ENCODE measurements at places on chromosomes 13 and 19. TPM values are rescaled to one million over a fixed set of nuclear protein-coding genes. Genes with fewer than 3 reads are reported as not detected.

DNA sequence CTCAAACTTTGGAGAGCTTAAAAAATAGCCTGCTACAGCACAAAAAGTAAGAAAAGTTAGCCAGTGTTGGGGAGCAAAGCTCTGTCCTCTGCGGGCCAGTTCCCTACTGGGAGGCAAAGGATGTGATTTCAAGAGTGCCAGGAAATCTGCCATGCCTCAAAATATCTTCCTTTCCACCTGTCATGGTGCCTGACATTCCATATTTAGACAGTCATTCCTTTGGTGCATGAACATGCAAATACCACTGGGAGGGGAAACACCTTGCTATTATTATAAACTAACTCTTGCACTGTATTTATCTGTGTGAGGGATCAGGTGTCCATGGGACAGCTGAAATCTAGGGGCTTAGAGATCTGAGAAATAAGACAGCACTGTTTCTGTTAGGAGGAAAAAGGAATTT, 10.3 kb downstream of the FREM2 start:
- no peak for DNase-seq

GRCh38 chr19:29665215-29665825, at the start of gene PLEKHF1:
PLEKHF1 (plus strand) TSS chr19:29665461; CDS start chr19:29673840, 8,379 bp downstream.
- DNase-seq: peak; percentile 71

DNA sequence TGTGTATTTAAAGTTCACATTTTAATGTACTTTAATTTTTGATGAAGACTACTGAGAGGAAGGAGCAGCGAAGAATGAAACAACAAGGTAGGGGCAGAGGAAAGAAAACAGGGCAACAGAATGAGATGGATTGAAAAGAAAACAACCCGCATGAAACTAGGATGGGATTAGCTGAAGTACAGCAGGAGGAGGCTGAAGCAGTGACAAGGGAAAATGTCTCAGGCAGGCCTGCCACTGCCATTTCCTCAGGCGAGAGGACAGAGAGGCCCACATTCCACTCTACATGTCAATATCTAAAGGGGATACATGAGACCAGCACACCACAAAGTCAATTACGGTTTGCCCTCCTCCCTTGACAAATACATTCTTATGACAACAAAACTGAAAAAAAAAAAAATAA, 1703.2 kb downstream of the EFNB2 start:
- no peak for DNase-seq

- no peak for DNase-seq
Observed at GRCh38 chr19:45568732-45569131, 15.9 kb downstream of the OPA3 start.

DNA sequence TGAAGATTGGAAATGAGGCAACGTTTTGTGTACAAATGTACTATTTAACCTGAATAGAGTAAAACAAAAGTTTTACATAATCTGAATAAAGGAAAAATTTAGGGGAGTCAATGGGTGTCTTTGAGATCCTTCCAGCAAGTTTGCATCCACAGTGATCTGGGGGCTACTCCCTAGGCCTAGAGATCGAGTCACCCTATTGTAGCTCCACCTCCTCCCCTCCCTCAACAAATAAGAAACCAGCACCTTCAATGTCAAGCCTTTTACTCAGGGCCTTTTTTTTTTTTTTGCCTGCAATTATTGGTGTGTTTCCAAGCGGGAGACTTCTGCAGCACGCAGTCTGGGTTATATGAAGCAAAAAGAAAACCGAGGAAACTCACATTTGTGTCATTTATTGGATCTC, 16.3 kb upstream of the RAP2A start:
- no peak for DNase-seq

- no peak for DNase-seq
Observed at GRCh38 chr19:52689843-52690368, 44.9 kb downstream of the ZNF611 start.

SULT2A1 gene
- not detected for polyA plus RNA-seq

THSD8 gene
- polyA plus RNA-seq: 6.9 TPM
